ENCODE measurements at places on chromosomes 11 and 22.

DNA sequence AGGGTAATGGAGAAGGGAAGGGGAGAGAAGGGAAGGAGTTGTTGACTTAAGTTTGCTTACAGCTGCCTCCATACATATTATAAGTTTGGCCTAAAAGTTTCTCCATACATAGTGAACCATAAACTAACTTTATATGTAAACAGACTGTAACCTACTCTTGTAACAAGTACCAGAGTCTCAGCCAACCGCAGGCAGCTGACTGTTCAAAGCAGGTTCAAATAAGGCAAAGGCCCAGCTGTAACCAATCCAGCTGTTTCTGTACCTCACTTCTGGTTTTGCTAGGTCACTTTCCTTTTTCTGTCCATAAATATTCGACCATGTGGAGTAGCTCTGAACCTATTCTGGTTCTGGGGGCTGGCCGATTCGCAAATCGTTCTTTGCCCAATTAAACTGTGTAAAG lies 591.2 kb downstream of the INSC start:
- DNase-seq, result no peak

GRCh38 chr11:118699506-118700220 lies 20.2 kb upstream of the TREH start:
- DNase-seq, result peak; percentile 79

GRCh38 chr11:121683791-121684190 lies 231.0 kb upstream of the SORL1-AS1 start:
- no peak for DNase-seq

DNA sequence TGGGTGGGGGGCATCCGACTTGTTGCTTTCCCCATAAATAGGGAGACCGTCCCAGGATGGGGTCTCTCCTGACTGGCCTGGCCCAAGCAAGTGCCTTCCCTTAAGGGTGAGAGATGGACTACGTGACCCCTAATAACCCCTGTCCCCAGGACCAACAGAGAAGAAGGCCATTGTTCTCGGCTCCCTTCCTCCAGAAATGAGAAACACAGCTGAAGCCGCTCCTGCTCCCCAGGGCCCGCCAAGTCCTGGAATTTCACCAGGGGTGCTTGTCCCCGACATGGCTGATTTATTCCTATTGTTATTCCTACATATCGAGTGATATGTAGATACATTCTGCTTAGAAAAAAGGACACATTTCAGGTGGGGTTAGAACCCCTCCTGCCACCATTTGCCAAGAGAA lies 100.8 kb downstream of the TP53I11 start:
- no peak for DNase-seq

- DNase-seq, result no peak
These were observed 2.0 kb upstream of the NLRX1 start for GRCh38 chr11:119166368-119167076.

DNA sequence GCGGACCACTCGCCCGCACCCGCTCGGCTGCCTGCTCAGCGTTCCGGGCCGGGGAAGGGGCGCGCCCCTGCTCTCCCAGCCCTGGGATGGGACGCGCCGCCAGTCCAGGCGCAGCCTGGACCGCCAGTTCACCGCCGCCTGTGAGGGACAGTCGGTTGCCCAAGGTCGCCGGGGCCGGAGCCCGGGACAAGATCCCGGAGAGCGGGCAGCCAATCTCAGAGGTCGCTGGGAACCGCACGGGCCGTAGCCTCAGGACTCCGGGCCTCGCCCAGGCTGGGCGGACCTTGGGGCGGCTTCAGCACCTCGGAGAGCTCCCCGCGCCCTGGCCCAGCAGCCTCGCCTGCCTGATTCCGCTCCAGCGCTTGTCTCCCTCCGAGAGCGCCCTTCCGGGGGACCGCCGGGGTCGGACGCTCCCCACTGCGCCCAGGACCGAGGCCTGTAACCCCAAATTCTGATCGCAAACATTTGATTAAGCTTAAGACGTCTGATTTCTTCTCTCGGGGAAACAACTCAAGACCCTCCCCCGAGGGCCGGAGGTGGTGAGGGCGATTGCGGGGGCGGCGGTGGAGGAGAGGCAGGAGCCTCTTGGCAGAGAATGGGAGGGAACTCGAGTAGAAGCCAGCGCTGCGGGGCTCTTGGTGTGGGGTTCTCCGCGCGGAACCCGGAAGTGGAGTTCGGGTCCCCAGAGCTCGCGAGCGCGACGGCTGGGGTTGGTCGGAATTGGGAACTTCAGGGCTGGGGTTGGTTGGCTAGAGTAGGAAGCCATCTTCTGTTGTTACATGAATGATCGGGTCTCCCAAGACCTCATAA lies 1.1 kb upstream of the CHRM4 start:
- DNase-seq, result peak; percentile 69

DNA sequence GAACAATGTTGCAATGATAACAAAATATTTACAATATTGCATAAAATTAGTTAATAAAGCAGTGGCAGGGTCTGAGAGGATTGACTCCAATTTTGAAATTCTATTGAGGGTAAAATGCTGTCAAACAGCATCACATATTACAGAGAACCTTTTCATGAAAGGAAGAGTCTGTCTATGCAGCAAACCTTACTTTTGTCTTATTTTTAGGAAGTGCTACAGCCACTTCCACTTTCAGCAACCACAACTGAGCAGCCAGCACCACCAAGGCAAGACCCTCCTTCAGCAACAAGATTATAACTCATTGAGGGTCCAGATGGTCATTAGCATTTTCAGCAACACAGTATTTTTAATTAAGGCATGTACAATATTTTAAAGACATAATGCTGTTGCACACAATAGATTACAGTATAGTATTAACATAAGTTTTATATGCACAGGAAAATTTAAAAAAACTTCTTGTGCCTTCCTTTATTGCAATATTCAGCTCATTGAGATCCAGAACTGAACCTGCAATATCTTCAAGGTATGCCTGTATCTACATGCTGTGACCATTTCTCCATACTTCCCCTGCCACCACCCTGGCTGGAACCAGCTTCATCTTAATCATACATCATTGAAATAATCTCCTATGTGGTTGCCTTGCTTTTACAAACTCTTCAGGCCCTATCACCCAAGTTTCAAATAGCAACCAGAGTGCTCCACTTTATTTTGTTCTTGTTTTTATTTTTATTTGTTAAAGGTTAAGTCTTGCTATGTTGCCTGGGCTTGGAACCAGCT lies 711.2 kb downstream of the KCNA4 start:
- no peak for DNase-seq

GRCh38 chr22:41603873-41604332 lies 14.3 kb upstream of the PMM1 start:
- peak; percentile 83 for DNase-seq

GRCh38 chr11:1887451-1888346 lies 4.0 kb downstream of the PRR33 start:
- DNase-seq, result no peak

DNA sequence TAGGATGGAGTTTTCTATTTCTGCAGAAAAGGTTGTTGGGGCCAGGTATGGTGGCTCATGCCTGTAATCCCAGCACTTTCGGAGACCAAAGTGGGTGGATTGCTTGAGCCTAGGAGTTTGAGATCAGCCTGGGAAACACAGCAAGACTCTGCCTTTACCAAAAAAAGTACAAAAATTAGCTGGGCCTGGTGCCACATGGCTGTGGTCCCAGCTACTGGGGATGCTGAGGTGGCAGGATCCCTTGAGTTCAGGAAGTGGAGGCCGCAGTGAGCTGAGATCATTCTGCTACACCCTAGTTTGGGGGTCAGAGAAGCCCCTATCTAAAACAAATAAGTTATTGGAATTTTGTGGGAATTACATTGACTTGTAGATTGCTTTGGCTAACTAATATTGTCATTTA lies 71.7 kb downstream of the FDX1 start:
- no peak for DNase-seq

- no peak for DNase-seq
These were observed 32.7 kb downstream of the RIBC2 start for GRCh38 chr22:45446216-45446615.

GRCh38 chr11:34242037-34242625 lies 115.7 kb downstream of the ABTB2 start:
- DNase-seq, result no peak

GRCh38 chr22:33415401-33415800 lies 357.2 kb upstream of the SYN3 start:
- DNase-seq, result no peak

DNA sequence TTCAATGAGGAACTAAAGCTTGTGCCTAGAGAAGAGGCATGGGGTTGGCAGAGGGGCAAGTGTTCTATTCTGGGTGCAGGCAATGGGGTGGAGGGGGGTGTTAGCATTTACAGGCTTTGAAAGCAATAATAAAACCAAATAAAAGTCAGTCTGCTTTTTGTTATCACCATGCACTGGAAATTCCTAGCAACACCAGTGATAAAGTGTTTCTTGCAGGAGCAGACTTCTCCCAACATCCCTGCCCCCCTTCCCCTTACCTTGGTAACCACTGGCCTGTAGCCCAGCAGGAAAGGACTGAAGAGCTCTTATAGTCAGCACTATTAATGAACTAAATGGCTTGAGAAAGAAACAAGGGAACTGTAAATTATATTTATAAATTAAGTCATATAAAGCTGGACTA lies 65.2 kb upstream of the SESN3 start:
- no peak for DNase-seq

DNA sequence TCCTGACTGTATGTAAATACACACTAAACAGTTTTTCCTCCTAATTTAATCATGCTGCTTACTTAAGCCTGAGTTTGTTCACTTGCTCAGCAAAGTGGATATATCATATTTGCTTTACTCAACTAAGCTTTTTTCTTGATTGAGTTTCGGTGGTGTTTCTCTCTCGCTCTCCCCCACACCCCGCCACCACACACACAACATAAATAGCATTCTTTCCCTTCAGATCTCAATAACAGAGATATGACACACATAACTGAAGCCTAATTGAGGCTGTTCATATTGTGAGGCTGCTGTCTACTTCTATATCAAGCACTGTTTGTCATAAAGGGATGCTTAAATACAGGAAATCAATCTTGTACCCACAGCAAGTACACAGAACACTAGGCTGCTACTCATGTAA lies 364.9 kb downstream of the FAT3 start:
- no peak for DNase-seq

DNA sequence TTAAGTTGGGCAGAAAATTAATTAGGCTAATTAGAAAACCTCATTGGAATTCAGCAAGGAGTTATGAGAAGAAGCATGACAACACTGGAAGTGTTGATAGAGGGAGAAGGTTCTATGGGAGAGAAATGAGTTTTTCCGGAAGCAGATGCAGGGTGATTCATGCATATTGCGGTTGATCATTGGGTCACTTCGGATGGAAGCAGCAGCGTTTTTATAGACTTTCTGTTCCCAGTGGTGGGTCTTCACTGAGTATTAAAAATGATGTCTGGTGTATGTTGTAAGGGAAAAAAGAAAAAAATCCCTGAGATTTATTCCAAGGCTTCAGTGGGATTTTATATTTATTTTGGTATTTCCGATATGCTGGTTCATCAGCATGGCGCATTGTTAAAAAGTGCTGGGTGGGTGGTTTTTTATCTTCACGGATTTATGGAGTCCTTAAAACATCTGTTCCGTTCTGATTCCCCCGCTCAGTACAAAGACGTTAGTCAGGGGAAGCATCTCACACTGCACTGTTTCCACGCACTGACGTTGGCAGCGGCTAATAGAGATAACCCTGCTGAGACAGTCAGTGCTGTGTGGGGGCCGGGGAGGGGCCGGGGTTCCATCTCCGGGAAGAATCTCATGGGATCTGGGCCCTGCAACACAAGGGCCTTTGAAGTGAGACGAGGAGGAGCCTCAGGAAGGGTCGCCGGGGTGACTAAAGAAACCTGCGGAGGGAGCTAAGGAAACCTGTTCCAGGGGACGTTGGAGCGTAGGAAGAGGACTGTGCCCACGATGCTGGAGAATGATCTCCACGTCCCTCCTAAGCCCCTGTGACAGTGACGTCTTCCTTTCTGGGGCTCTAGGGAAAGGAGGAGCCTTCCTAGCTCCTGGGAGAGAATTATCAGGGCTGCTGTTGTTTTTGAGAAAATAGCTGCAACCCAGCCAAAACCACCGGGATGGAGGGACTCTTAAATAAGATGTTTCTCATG lies 390.0 kb downstream of the NTM start:
- DNase-seq, result no peak

DNA sequence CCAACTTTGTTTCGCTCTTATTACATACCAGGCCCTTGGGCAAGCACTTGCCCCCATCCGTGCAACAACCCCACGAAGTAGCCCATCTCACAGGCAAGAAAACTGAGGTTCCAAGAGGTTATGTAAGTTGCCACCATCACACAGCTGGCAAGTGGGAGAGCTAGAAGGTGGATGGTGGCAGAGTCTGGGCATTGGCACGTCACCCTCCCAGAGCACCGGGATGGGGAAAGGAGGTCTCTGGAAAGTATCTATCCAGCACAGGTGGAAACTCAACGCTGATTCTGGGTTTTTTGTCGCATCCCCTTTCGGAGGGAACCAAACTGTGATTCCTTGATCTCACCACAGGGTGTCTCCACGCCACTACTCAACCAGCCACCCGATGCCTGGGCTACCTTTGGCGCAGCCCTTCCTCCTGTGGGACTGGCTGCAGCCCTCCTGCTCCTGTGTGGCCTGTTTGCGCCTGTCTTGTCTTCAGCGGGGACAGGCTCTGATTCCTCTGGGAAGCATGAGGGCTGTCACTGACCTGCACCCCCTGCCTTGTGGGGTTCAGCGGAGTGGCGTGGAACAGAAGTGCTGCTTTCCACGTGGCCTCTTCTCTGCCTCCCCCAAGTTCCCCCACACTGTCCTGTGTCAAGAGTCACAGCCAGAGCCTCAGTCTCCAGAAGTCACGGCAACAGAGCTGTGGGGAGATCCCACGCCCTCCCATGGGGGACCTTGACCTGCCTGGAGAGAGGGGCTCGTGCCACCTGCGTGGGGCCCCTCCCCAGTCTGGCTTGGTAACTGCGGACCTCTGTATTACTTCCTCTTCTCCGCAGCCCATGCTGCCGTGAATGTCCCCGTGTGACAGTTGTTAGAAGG lies 34.4 kb upstream of the TRIM29 start:
- DNase-seq, result peak; percentile 21

DNA sequence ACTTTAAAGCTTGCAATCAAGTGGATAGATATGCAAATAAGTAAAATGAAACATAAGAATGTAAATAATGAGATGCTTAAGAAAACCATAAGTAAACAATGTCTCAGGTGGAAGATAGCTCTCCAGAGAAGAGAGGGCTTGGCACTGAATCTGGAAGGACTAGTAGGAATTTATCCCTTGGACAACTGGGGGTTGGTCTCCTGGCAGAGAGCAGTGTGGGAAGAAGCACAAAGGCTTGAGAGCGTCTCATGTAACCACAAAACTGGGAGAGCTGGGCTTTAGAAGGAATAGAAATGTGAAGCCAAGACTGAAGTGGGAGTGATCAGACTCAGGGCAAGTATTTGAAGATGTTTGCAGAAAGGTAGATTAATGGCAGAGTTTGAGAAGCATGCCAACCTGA lies 31.3 kb downstream of the CARD18 start:
- no peak for DNase-seq

DNA sequence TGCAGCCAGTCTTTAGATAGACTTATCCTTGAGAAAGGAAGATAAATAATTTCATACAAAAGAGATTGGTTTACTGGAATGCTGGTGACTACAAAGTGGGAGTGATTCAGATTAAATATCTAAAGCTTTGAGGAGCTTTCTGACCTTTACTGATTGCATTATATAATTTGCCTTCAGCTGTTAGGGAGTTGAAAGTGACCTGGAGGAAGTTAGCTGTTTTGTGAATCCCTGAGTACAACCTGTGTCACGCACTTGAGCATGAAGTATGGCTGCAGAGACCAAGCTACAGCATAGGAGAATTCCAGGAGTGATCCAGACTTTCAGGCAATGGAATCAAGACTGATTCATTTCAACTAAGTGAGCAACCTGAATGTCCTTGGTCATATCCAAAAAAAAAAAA lies 1848.3 kb upstream of the RAG2 start:
- no peak for DNase-seq

Data from CD4-positive, alpha-beta T cell treated with Interferon alpha-2 for 1 hour (primary cell).